ENCODE measurements at places on chromosomes 5 and 9.
A peak's percentile ranks its signal among the peaks of the same experiment; 100 is the strongest.

GRCh38 chr9:92706218-92706940, 36.4 kb upstream of the IPPK start:
- no peak for DNase-seq

DNA sequence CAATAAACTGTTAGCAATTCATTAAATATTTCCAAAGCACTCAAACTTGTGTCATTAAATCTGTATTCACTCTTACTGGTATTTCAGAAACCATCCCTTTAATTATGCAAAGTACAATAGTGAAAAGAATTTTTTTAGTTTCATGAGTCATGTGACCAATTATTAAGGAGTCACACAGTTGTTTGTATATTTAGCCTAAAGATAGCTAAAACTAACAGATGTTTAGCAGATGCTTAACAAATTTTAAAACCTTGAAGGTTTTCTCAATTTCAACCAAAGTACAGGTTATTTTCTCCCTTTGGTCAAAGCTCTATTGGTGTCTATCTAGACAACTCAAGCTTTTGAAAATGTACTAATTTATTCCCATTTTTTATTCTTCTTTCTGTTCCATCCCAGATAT, 44.1 kb downstream of the PJA2 start:
- no peak for DNase-seq

DNA sequence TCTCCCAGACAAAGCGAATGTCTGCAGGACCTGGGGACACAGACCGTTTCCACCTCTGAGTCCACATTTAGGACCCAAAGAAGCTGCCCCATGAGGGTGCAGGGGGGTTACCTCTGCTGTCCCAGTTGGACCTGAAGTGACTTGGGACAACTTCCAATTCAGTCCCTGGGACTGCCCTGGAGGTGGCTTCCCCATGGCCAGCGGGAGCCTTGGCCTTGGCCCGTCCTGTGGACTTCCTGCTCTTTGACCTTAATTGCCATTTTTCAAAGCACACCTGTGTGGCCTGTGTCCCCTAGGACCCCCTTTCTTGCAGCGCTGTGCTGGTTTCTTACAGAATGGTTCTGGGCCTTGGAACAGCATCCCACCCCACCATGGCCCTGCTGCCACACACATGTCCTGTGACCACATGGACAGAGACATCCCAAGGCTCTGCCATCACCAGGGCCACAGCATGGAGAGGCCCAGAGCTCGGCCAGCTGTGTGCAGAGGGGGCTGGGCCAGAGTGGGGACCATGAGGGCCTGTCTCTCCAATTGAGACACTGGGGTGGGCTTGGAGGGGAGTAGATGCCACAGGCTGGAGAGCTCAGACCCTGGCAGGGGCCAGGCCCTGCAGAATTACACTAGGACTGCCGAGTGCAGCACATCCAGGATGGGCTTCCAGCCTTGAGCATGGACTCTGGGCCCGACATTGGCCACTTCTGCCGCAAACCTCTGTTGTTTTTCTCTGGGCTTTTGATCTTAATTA, 45.8 kb downstream of the SECISBP2 start:
- no peak for DNase-seq

- no peak for DNase-seq
Measured at GRCh38 chr5:130365956-130366355, 461.7 kb downstream of the CHSY3 start.

GRCh38 chr9:77440057-77440456, 208.1 kb downstream of the GNA14 start:
- DNase-seq: no peak

GRCh38 chr5:143314099-143314498, 89.4 kb downstream of the NR3C1 start:
- DNase-seq: no peak

DNA sequence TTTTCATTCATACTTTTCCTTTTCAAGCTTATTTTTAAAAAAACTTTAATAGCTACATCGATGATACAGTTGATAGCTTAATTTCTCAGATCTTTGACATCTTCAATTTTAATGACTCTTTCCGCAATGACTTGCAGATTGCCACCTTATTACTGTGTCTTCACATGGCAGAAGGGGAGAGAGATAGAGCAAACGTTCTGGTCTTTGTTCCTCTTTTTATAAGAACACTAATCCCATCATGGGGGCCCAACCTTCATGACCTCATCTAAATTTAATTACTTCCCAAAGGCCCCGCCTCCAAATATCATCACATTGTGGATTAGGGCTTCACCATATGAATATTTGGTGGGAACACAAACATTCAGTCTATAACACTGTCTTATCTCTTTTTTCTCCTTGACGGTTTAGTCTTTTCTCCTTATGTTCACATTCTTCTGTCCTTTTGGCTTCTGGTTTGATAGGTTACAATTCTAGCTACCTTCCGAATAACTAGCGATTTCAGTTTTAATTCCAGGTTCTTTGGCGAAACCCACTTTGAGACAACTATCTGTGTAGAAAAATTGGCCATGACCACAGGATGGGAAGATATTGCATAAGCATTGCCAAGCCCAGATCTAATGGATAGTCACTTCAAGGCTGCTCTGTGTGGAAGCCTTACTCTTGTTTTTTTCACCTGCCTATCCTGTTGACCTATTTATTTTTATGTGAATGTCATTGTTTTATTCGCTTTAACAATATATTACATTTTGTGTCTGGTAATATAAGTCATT, 5.0 kb downstream of the ZNF189 start:
- no peak for DNase-seq

GRCh38 chr5:160491438-160491837, 69.8 kb downstream of the PTTG1 start:
- DNase-seq: no peak

GRCh38 chr9:112439825-112440224, 46.8 kb upstream of the KIAA1958 start:
- DNase-seq: no peak

DNA sequence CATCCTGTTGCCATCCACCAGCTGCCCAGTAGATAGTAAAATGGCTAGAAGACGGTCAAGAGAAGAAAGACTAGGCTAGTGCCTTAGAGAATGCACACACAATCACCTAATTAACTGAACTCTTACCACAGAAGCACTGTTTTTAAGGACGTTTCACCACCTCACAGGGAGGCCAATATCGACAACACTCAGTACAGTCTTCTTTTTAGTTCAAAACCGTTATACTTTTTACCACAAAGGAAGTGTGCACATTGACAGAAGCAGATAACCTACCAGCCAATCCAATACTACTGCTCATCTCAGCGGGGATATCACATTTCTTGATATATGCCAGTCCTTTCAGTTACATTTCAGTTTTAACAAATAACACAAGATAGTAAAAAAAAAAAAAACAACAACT, 122.3 kb downstream of the GNAQ start:
- DNase-seq: no peak

DNA sequence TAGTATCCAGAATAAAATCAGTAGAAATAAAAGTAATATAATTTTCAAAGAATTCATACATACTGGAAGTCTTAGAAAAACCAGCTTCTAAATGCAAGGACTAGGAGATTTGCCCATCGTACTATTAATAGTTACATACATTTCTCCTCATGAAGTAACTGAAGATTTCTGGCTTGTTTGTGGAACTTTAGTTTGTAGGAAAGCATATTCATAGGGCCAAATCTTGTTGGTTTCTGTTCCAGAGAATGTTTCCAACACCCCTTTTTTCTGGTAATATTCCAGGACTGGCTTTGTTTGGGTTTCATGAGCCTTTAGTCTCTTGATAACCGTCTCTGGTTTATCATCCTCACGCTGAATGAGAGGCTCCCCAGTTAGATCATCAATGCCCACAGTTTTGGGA, 66.3 kb upstream of the TJP2 start:
- no peak for DNase-seq

GRCh38 chr5:54988817-54989216, 3.4 kb upstream of the ESM1 start:
- DNase-seq: no peak

GRCh38 chr5:63911871-63912270, 50.4 kb downstream of the HTR1A start:
- no peak for DNase-seq

GRCh38 chr9:101226803-101227202, 158.0 kb downstream of the BAAT start:
- no peak for DNase-seq

GRCh38 chr5:131413605-131414559, 150.0 kb downstream of the CDC42SE2 start:
- DNase-seq: no peak

DNA sequence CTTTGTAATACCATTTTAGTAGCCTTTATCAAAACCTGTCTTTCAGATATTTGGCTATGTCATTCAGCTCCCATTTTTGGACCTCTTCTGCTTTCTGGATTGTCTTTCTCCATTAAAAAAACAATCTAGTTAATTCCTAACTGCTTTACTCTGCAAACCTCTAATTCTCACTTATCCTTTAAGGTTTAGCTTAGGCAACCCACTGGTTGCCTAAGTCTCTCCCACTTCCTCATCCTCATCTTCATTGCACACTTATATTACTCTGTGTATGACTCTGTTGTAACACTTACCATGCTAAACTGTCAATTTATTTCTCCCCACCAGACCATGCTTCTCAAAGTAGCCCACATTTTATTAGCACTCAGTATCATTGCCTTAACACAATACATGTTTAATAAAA, 205.0 kb upstream of the DMRTA1 start:
- DNase-seq: no peak

- peak; percentile 12 for DNase-seq
Measured at GRCh38 chr5:142529626-142530278, 156.1 kb downstream of the FGF1 start.

GRCh38 chr5:125274211-125274610, 527.8 kb upstream of the ZNF608 start:
- DNase-seq: no peak

DNA sequence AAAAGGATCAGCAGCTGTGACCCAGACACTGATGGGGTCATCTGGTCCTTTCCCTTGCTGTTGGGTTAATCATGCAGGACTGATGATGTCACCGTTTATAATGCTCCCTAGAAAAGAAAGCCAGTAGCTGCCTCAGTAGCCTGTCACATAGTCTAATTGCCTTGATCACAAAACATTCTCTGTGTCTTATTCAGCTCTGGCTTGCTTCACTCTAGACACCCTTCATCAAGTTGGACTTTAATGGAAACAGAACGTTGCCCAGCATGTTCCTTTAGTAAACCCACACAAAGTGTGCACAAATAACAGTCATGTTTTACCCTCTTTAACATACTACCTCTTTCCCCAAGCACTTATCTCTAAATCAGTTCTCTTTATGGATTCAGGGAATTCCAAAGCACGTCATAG, 170.8 kb downstream of the SGCD start:
- DNase-seq: no peak

- DNase-seq: no peak
Measured at GRCh38 chr5:125295405-125295872, 549.0 kb upstream of the ZNF608 start.

GRCh38 chr9:137970686-137971476, 93.3 kb downstream of the CACNA1B start:
- no peak for DNase-seq

GRCh38 chr5:15452781-15453180, 47.2 kb upstream of the FBXL7 start:
- DNase-seq: no peak

- DNase-seq: no peak
Measured at GRCh38 chr9:71179183-71179582, 57.8 kb upstream of the TRPM3 start.

DNA sequence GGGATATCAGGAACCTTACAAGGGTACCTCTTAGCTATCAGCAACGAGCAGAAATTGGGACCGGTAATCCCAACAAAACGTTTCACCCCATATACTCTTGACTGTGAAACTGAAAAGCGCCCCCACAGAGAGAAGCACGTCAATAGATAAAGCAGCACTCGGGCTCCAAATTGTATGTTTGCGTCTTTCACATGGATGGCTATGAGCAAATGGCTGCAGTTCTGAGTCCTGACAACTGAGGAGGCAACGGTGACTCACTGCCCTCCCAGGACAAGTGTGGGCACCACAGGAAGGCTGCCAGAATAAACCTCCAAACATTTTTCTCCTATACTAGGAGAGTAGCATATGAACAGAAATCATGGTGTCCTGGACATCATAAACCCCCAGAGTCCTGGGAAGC, 36.6 kb downstream of the SEMA4D start:
- DNase-seq: peak; percentile 5

All from AG04449 (cell line).